ENCODE measurements at places on chromosomes 5 and 9.

GRCh38 chr5:137091472-137091871, 407.7 kb downstream of the SPOCK1 start:
- no peak for DNase-seq

DNA sequence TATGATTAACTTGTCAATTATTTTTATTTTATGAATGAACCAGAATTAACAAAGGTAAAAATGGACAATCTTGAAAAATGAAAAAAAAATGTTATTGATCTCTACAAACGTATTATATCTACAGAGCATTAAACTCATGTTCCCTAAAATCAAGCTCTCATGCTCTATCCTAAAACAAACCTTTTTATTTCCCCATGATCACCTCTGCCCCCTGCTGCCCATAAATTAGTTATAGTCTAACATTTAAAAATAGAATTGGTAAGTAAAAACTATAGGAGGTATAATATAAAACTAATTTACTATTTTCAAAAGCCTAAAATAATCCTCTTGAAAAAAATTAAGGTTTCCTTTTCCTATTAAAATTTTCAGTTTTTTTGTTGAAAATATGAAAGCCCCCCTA, 168.0 kb upstream of the POU5F2 start:
- DNase-seq = no peak

DNA sequence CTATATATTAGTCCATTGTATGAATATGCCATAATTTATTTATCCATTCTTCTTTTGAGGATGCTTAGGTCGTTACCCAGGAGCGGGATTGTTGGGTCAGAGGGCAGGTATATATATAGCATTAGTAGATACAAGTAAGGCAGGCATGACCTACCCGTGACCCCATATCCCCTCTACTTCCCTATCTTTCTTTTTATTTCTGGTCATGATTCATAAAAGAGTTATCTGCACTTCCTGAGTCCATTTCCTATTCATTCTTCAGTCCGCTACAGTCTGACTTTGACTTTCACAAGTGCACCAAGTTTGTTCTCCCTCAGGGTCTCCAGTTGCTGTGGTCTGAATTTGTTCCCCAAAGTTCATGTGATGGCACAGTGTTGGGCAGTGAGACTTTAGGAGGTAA, 6.9 kb downstream of the RHOBTB3 start:
- no peak for DNase-seq

GRCh38 chr9:125681086-125681622, 25.9 kb downstream of the MAPKAP1 start:
- no peak for DNase-seq

DNA sequence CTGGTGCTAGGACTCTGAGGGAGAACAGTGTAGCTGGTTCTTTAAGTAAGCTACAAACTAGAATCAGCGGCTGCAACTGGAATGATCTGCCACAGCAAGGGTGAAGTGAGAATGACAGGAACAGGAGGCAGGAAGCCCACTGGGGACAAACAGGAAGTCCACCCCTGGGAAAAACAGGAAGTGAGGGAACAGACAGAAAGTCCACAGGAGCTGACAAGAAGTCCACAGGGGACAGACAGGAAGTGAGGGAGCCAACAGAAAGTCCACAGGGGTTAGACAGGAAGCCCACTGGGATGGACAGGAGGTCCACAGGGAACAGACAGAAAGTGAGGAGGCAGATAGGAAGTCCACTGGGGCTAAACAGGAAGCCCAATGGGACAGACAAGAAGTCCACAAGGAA, 15.5 kb downstream of the ADAMTS16 start:
- DNase-seq = no peak

DNA sequence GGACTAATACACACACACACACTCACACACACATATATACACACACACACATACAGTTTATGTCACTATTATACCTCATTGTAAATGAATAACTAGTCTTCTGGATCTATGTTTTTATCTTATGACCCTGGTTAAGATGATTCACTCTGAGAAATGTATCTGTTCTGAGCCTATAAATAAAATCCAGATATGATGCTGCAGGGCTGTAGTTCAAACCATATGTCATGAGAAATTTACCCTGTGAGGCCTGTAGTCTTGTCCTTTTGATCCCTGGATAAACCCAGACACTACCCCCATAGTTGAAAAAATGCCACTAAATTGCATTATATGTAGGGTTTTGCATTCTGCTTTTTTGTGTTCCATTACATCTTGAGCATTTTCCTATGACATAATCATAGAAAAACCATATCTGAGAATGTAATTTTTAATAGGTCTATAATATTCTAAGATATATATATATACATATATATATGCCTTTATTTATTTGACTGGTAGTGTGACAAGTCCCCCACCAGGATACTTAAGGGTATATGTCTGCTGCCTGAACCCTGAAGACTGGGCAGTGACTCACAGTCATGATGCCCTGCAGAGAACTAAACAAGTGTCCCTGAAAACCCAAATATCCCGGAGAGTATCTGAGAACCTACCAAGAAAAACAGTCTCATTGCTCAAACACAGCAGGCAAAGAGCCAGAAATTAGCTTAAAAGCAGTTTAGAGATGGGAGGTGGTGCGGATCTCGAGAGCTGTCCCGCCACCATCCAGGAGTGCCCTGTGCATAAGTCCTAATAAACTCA, 18.4 kb upstream of the ALDOB start:
- DNase-seq = no peak

- no peak for DNase-seq
These were observed 38.7 kb upstream of the PTGS1 start for GRCh38 chr9:122332083-122332482.

DNA sequence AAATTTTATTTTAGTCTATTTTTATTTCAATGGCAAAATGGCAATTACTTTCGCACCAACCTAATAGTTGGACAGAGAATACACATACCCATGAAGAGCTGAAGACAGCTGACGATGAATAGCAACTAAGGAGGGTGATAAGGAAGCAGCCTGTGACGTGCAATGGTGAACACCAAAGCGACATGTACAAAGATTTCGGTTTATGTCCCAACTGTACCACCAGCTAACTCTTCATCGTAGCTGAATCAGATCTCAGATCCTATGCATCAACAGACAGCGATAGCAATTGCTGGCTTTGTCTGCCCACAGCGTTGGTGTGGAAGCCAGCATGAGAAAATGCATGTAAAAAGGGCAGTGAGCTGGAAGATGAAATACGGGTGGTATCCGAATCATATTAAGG, 130.6 kb upstream of the ANKH start:
- DNase-seq = no peak

DNA sequence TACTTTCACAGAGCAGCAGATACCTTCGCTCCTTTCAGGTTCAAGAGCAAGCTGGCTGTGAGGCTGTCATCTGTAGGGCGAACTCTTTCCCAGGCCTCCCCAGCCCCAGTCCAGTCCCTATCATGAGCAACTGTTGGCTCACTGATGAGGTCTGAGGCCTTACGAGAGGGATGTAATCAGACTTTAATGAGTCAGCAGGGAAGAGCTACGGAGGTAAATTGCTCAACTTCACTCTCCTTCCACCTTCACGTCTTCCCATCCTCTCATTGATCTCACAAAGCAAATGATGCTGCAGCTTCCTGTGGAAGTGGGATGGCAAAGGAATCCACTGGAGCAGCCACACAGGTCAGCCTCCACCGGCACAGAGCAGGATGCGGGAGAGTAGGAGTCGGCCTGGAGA, 130.7 kb upstream of the TBCA start:
- DNase-seq = no peak

GRCh38 chr9:136719195-136719880, 7.0 kb downstream of the DIPK1B start:
- no peak for DNase-seq

GRCh38 chr9:125752070-125752628, 5.0 kb downstream of the PBX3 start:
- no peak for DNase-seq

GRCh38 chr5:174187481-174187880, 142.0 kb downstream of the NSG2 start:
- DNase-seq = no peak

GRCh38 chr5:61330341-61330844, 1.7 kb upstream of the ZSWIM6 start:
- no peak for DNase-seq

DNA sequence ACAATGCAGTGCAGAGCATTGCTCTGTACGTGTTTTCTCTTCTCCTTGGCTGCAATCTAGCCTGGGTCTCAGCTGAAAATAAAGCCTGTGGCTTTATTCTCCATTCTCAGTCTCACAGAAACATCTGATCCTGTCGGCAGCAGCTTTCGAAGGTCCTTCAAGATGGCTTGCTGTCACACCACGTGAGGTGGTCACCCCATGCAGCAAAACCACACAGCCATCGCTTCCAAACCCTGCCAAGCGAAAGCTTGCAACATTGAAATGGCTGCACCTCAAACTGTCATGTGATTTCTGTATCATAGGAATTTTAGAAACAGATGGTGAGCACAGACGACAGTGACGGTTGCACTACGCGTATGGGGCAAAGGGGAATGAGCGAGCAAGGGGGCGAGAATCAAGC, 98.5 kb upstream of the SMARCA2 start:
- no peak for DNase-seq

GRCh38 chr5:94359880-94360279, 258.5 kb downstream of the KIAA0825 start:
- DNase-seq = no peak

- DNase-seq = no peak
These were observed 646.6 kb downstream of the ACTL7B start for GRCh38 chr9:108209132-108209685.

- peak; percentile 48 for DNase-seq
These were observed 91.7 kb upstream of the SHB start for GRCh38 chr9:38160613-38161215.

GRCh38 chr5:154722936-154723335, 32.2 kb upstream of the LARP1 start:
- DNase-seq = no peak

- DNase-seq = no peak
These were observed 2300.3 kb downstream of the MAT2B start for GRCh38 chr5:165805756-165806155.

DNA sequence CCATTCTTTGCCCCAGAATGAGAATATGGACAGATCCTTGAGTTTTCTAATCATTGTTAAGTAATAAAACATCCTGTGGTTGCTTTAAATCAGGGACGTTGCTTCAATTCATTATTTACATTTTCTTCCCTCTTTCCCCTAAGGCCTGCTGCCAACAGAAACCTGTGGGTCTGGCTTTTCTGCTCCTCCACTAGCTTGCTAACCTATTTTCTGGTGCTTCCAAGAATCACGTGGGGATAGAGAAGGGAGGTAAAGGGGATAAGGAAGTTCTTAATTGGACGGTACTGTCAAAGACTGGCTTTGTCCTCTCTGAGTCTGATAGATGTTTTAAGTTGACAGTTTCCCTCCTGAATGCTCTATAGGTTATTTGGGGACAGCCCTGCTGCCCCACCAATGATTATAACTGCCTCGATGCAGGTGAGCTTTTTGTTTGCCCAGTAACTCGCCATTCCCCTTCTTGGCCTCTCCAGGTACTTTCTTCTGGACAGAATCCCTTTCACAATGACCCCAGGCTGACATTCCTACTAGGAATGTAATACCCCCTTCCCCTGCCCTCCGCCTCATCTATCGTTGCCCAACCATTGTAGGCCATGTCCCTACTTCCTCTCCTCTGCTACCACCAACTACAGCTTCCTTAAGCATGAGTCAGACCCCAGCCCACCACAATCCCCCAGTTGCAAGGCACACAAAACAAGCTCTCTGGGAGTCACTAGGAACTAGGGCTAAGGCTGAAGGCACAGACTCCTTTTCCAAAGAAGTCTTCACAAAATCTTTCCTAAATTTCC, 19.9 kb upstream of the CPEB4 start:
- DNase-seq = no peak

DNA sequence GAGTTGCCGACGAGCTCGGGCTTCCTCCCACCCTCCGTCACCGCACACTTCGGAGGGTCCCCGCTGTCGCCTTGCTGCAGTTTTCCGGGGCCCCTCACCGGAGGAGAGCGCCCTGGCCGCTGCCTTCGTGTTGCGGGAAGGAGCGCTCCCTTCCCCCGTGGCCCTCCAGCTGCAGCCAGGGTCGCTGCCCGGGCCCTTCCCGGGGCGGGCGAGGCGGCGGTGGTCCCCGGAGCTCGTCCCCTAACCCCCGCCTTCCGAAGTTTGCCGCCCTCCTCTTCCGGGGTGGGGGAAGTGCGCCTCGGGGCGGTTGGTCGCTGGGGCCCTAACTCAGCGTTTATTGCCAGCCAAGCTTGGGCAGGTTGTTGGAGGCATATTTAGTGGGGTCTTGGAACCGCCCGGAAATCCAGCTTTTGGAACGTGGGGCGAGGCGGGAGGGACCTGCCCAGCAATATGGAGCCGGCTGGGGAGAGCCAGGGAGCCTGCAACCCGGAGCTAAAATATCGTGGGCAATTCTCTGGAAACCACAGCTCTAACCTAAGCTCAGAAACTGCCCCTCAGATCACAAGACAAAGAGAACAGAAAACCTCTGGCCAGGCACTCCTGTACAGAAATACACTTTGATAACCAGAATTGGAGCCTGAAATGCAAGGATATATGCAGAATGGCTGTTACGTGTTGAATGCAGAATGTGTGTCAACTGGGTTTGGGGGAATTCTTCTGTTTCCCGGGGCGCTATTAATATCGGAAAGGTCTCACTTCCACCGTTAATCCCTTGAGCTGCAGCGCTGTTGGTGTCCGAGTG, 890 bp downstream of the PIK3R1 start:
- DNase-seq = peak; percentile 60

GRCh38 chr5:133736512-133736911, 124.2 kb upstream of the FSTL4 start:
- no peak for DNase-seq

DNA sequence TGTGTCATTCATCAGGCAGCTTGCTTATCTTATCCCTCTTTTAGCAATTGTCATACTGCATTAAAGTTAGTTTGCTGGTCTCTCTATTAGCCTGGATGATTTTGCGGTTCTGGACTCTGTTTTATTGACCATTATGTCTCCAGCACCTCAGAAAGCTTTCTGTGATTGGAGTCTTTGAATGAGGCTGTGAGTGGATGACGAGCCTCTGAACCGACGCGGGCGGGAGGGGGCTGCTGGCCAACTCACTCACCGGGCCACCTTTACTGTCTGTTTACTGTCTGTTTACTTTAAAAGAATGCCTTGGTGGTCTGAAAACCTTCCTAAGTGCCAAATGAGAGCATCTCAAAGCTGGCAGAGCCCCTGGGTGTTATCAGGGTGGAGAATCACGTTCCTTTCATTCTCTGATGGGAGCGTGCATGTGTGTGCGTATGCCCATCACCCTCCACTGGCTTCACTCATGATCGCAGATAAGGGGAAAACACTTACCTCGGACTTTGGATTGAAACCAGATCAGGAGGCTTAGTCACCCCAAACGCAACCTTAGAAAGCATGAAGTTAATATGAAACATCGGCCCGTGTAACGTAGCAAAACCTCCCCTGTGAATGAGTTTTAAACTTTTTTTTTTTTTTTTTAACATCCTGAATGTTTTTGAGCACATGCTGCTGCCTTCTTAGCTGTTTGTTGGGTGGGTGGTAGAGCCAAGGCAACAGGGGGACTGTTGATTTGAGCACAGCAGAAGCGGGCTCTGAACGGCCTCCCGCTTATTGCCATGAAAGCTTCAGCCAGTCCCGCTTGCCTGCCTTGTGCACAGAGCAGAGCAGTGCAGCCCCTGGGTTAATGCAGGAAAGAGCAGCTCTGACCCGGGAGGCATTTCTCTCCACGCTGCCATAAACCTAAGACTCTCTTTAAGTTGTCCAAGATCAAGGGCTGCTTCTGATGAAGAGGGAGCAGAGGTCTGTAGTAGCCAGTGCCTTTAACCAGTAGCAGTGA, 173.6 kb downstream of the GADD45G start:
- no peak for DNase-seq
